G401 (cell line): ENCODE measurements at places on chromosomes 16 and 17. TPM values are rescaled to one million over a fixed set of nuclear protein-coding genes. Genes with fewer than 3 reads are reported as not detected.

Gene PPP4C
- 225 and 232 TPM in 2 replicates for total RNA-seq

Gene HS3ST3A1
- 0.18 TPM in 1 of 2 replicates, not detected in the other for total RNA-seq

Gene CES4A
- 0.34 TPM in 1 of 2 replicates, not detected in the other for total RNA-seq

Gene PLA2G10
- not detected in 2 replicates for total RNA-seq

Gene GRB7
- 1.7 and 2.0 TPM in 2 replicates for total RNA-seq

Gene ATP1B2
- total RNA-seq: not detected in 2 replicates

Gene PSMD3
- 248 and 317 TPM in 2 replicates for total RNA-seq

Gene EMP2
- total RNA-seq: 3.3 and 6.3 TPM in 2 replicates

Gene KCNAB3
- total RNA-seq: 0.49 TPM in 1 of 2 replicates, not detected in the other

Gene LDHD
- 1.9 and 3.0 TPM in 2 replicates for total RNA-seq

Gene C17orf113
- 1.7 and 2.3 TPM in 2 replicates for total RNA-seq

Gene VWA3A
- 0.03 TPM in 1 of 2 replicates, not detected in the other for total RNA-seq

Gene STX4
- total RNA-seq: 54.0 and 54.8 TPM in 2 replicates

Gene KCNH6
- 0.37 TPM in 1 of 2 replicates, not detected in the other for total RNA-seq

Gene MYH1
- not detected in 2 replicates for total RNA-seq

Gene COA3
- total RNA-seq: 53.7 and 75.4 TPM in 2 replicates

Gene CCDC200
- not detected in 2 replicates for total RNA-seq

Gene TNK1
- not detected in 2 replicates for total RNA-seq

GRCh38 chr17:63644846-63645245 lies 22.6 kb downstream of the MAP3K3 start:
- DNase-seq: no peak

GRCh38 chr17:15999974-16000827 lies 577 bp downstream of the TTC19 start:
- DNase-seq: peak; percentile 28

DNA sequence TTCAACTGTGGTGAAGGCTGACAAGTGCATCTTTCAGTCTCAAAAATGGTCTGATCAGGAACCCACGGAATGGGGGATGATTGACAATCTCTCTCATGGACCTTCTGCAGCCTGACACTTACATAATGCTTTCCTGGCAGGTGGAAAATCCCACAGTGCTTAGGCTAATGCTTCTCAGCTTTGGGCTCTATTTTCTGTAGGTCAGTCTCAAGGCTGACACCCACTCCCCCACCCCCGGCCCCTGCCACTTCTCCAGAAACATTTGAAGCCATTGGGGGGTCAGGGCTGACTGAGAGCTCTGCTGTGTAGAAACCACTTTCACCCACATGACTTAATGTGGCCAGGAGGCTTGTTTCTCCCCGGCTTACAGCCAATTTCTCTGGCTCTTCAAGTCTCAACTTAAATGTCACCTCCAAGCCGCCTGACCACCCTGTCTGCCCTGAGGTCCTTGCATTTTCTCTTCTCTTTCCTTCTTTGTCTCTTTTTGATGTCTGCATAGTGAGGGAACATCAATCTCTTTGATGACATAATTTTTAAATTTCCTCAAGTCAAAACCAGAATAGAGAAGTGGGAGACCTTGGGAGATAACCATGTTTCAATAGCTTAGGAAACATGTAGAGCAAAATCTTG lies 16.7 kb upstream of the IRF8 start:
- DNase-seq: no peak

GRCh38 chr16:1691956-1692355 lies 13.9 kb downstream of the JPT2 start:
- no peak for DNase-seq

DNA sequence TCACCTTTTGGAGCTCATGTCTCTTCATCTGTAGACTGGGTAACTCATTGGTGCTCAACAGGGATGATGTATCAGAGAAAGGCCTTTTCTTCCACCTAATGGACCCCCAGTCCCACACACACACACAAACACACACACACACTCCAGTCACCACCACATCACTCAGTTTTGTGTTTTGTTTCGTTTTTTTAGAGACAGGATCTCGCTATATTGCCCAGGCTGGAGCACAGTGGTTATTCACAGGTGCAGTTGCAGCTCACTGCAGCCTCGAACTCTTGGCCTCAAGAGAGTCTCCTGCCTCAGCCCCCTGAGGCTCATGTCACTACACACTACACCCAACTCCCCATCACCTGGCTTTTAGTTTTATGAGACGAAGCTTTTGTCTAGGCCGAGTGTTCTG lies 55.6 kb downstream of the SF3B3 start:
- DNase-seq: no peak

GRCh38 chr17:49365667-49366066 lies 3.6 kb upstream of the ZNF652 start:
- DNase-seq: peak; percentile 25

DNA sequence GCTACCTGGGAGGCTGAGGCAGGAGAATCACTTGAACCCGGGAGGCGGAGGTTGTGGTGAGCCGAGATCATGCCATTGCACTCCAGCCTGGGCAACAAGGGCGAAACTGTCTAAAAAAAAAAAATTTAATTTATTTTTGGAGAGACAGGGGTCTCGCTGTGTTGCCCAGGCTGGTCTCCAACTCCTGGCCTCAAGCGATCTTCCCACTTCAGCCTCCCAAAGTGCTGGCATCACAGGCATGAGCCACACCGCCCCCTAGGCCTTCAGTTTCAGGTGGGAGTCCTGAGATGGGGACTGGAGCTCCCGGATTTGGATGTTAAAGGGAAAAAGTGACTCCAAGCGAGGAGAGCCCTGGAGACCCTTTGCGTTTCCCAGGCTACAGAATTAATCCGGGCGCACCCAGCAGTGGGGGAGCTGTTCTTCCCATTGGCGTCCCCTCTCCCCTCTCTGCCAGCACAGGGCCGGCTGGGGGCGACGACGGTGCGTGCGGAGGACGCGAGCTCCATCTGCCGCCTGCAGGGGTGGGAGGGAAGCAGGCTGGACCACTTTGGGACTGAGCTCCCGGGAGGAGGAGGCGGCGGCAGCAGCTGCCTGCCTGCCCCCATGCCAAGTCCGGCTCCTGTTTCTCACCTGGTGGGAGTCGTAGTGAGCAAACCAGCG lies 49.3 kb upstream of the USP7 start:
- DNase-seq: no peak

DNA sequence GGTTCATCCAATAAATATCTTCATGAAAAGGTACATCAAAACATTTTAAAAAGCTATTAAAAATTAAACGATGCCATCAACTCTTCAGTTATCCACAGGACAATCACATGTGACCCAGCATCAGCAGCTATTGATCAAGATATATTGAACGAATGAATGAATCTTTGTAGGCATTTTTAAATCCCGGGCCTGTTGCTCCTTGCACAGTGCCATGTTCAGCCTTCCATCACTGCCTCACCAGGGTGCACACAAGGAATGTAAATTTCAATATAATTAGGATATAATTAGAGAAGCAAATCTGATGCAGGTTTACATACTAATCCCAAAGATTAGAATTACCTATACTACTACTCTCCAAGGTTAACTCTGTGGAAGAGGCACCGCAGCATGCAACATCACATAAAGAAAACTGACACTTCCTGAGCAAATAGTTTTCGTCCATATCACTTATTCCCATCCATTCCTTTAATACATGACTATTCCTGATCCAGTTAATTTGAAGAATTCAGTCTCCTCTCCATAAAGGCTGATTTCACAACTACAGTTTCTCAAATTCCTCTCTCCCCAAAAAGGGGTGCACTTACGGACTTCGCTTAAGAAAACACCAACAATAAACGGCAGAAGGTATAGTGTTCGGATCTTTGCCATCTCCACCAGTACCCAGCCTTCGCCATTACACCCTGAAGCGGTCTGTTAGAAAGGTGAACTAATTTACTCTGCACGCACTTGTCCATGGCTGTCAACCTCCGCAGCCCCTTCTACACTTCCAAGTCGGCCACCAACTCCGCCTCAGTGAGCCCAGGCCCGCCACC lies 938 bp downstream of the NCOR1 start:
- peak; percentile 44 for DNase-seq

DNA sequence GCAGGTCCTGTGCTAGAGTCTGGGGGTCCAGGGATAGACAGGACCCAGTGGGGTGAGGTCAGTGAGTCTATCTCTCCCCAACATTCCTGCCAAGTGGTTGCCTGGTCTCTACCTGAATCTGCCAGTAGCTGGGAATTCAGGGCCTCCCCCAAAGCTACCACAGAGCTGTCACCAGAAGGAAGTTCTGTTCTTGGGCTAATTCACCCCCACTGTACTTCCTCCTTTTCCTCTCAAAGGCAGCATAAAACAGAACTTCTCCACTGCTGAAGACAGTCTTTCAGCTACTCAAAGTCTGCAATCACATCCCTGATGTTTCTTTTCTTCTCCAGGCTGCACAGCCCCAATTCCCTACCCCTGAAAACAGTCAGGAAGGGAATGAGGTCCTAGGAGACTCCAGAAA lies 8.7 kb downstream of the CAMTA2 start:
- DNase-seq: no peak

DNA sequence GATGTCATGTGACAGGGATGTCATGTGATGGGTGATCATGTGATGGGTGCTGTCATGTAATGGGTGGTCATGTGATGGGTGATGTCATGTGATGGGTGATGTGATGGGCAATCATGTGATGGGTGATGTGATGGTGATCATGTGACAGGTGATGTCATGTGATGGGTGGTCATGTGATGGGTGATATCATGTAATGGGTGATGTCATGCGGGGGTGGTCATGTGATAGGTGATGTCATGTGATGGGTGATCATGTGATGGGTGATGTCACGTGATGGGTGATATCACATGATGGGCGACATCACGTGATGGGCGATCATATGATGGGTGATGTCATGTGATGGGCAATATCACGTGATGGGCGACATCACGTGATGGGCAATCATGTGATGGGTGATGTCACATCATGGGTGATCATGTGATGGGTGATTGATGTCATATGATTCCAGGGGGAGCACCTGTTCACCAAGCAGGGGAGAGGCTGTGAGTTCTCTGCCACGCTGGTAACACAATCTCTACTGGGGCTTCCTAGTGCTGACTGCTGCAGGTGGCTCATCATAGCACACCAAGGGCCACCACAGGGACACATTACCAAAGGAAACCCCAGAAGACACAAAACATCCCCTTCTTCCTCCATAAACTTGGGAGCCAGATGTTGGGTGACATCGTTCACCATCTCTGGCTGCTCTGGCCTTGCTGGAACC lies 16.5 kb downstream of the CD300LB start:
- DNase-seq: peak; percentile 6

DNA sequence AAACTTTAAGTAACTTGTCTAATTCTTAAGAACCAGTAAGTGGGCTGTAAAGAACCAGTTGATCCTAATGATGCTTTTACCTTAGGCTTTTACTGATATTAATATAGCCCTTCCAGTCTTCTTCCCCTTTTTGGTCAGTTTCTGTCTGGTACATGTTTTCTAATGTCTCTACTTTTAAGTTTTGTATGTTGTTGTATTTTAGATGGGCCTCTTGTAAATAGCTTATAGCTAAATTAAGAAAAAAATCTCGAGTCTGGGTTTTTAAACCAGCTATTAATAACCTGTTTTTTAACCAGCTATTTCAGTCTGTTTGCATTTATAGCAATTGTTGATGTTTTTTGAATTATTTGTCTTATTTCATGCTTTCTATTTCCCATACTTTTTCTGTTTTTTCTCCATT lies 79.0 kb downstream of the PITPNC1 start:
- no peak for DNase-seq

DNA sequence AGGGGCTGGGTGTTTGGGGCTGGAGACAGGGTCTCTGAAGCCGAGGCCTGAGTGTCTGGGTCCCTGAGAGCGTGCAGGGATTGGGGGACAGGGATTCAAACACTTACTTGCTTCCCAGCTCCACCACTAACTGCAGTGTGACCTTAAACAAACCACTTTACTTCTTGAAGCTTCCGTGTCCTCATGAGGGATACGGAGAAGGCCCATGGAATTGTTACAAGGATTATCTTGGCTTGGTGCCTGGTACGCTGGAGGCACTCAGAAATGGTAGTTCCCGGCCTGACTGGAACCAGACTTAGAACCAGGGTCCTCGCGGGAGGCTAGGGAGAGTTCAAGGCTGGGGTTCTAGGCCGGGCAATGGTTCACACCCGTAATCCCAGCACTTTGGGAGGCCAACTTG lies 2.9 kb upstream of the CXCL16 start:
- no peak for DNase-seq

GRCh38 chr17:19724501-19725420 lies 8.4 kb upstream of the SLC47A2 start:
- peak; percentile 42 for DNase-seq

DNA sequence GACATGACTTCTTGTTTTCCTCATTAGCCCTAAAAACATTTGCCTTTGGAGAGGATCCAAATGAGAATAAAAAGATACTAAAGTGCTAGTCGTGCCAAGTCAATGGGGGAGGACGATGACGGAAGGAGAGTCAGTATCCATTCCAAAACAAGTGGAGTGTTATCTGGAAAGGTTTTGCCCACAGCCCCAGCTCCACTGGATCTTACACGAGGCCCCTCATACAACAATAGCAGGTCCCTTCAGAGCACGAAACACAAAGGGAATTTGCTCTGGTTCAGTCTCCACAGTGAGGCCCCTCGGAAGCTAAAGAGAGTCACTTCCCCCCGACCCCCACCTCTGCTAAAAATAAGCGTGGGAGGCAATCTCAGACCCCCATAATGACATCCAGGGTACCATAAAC lies 496.9 kb upstream of the ZFHX3 start:
- DNase-seq: no peak

- DNase-seq: no peak
These were observed 10.6 kb downstream of the MPG start for GRCh38 chr16:88613-89012.

DNA sequence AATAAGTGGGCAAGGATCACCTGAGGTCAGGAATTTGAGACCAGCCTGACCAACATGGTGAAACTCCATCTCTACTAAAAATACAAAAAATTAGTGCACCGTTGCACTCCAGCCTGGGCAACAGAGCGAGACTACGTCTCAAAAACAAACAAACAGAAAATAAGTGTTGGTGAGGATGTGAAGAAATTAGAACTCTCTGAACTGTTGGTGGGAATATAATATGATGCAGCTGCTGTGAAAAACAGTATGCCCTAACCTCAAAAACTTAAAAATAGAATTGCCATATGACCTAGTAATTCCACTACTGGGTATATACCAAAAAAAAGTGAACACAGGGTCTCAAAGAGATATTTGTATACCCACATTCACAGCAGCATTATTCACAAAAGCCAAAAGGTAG lies 26.1 kb downstream of the GLG1 start:
- DNase-seq: no peak

GRCh38 chr17:65749479-65749878 lies 188.0 kb upstream of the AXIN2 start:
- no peak for DNase-seq

GRCh38 chr17:39826334-39826733 lies 37.8 kb downstream of the IKZF3 start:
- DNase-seq: no peak

DNA sequence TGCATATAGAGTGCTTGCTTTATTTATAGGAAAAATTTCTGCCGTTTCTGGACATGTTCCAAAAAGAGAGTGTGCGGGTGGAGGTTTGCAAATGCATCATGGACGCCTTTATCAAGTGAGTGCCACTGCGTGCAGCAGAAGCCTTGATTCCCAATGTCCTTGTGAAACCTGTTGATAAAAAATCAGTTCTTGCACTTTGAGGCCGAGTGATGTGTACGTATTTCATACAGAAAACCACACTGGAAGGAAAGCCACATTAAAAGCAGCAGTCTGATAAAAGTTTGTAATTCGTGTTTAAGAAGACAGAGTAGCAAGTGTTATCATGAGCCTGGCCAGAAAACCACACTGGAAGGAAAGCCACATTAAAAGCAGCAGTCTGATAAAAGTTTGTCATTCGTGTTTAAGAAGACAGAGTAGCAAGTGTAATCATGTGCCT lies 78.0 kb downstream of the KNOP1 start:
- no peak for DNase-seq

- no peak for DNase-seq
These were observed 18.3 kb upstream of the HAS3 start for GRCh38 chr16:69087161-69087581.

- no peak for DNase-seq
These were observed 287.3 kb upstream of the FOXF1 start for GRCh38 chr16:86222965-86223551.
